ENCODE measurements at places on chromosomes 2 and 18. TPM values are rescaled to one million over a fixed set of nuclear protein-coding genes. Genes with fewer than 3 reads are reported as not detected.

The UGT1A6 gene
- polyA plus RNA-seq = not detected

The CYP27C1 gene
- polyA plus RNA-seq = not detected

The MEP1B gene
- polyA plus RNA-seq = not detected

The MALL gene
- polyA plus RNA-seq = not detected

The AQP12B gene
- not detected for polyA plus RNA-seq

The CXCR1 gene
- polyA plus RNA-seq = not detected

The HOXD13 gene
- not detected for polyA plus RNA-seq

The PAX8 gene
- polyA plus RNA-seq = not detected

The CSRNP3 gene
- 27.2 TPM for polyA plus RNA-seq

The FAM110C gene
- 2.0 TPM for polyA plus RNA-seq
